ENCODE measurements at places on chromosomes 6 and 20.

DNA sequence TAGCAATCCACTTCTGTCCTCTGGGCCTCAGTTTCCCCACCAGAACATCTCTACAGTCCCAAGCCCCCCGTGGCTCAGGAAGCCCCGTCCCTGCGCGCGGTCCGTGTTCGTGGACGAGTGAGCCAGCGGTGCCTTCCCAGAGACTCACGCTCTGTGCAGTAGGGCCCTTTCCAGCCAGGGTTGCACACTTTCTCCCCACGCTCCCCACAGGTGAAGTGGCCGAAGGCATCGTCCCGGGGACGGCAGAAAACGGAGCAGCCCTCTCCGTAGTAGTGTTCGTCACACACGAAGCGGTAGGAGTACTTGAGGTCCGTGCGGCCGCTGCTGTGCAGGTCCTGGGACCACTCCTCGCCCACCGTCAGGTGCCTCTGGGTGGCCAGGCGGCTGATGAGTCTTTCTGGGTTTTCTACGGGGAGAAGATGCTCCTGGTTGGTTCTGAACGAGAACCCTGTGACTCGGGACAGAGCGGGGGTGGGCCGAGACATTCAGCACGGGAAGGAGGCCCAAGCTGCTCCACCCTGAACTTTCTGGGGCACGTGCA lies 2.7 kb downstream of the DLL1 start:
- DNase-seq, result no peak

DNA sequence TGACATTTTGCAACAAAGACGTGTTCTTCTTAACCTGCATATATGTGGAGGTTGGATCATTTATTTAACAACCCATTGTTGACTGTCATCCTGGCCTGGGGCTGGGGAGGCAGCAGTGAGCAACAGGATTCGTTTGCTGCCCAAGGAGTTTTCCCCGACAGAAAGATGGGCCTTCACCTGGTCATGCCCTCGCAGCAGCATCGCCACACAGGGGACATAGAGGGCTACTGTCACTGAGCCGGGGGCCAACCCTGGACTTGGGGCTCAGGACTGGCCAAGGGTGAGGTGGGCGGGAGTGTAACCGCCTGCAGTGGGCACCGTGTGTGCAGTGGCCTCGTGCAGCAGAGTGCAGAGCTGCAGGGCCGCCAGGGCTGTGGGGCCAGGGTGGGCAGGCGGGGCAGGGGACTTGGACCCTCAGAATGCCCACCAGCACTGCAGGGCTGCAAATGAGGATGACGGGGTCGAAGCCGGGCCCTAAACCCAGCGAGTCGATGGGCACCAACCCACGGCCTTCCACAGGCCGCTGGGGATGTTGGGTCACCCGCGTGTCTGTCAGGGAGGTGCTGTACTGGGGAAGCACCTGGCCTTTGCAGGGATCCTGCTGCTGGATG lies 11.8 kb downstream of the DUSP22 start:
- DNase-seq, result no peak

DNA sequence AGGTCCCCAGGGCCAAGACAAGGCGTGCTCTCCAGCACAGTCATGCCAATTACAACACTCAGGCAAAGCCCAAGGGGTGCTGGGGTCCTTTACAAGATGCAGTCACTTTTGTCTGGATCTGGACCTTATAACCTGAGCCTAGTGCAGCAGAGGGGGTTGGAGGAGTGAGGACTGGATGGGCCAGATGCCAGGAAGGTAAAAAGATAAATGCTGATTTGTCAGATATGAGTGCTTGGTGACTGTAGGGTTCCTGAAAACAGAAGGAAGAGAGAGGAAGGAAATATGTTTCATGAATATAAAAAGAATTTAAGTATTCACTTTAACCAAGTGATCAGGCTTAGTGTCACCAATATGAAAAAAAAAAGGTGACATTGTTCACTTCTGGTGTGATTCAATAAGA lies 43.4 kb upstream of the TFAP2A start:
- DNase-seq, result no peak

DNA sequence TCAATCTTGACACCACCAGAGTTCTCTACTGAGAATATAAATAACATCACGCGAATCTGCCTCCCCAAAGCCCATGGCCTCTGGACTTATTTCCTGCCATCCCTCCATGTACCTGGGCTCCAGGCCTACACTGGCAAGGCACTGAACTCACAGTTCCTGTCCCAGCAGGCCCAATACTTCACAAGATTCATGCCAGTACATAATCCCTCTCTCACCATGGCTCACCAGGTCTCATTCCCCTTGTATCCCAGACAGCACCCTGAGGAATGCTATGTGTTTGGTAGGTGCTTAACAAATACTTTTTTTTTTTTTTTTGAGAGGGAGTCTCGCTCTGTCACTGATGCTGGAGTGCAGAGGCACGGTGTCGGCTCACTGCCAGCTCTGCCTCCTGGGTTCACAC lies 1.9 kb downstream of the KIF16B start:
- no peak for DNase-seq

GRCh38 chr6:79506251-79506650 lies 31.0 kb downstream of the LCA5 start:
- DNase-seq, result no peak

DNA sequence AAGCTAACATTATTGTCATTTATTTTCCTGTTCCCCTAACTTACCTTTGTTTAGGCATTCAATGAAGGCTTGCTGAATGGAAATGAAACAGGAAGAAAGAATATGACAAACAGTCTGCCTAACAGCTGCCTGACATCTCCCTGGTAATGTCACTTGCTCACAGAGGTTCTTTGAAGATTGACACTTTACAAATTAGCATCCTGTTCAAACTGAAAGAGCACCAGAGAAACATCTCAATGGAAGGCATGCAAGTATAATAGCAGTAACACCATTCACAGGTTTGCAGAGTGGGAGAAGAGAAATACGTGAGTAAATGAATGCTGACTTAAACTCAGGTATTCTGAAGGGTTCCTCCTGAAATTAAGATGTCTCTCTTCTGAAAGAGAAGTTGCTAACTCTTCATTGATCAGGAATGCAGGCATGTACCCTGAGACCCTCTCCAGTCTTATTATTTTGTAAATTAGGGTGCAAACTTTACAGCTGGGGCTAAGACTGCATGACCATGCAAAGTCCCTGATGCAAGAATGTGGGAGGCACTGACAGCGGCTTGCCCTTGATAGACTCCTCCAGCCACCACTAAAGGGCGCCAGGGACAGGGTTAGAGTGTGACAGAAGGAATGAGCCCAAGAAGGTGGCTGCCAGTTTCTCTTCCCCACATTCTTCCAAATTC lies 1.3 kb upstream of the SMLR1 start:
- no peak for DNase-seq

DNA sequence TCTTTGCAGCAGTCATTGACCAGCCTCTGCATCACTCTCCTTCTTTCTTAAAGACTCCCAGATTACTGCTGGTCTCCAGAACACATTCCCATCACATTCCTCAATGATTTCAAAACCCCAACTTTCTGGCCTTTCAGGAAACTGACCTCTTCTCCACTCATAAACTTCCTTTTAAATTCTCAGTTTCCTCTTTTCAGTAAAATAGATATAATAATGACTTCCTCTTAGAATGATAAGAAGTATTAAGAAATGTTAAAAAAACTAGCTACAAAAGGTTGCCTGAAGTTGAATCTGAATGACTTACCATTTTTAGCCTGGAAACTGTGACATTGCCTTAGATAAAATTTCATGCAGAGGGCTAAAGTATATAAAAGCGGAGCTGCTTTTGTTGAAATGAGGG lies 239.3 kb downstream of the OGFRL1 start:
- no peak for DNase-seq

DNA sequence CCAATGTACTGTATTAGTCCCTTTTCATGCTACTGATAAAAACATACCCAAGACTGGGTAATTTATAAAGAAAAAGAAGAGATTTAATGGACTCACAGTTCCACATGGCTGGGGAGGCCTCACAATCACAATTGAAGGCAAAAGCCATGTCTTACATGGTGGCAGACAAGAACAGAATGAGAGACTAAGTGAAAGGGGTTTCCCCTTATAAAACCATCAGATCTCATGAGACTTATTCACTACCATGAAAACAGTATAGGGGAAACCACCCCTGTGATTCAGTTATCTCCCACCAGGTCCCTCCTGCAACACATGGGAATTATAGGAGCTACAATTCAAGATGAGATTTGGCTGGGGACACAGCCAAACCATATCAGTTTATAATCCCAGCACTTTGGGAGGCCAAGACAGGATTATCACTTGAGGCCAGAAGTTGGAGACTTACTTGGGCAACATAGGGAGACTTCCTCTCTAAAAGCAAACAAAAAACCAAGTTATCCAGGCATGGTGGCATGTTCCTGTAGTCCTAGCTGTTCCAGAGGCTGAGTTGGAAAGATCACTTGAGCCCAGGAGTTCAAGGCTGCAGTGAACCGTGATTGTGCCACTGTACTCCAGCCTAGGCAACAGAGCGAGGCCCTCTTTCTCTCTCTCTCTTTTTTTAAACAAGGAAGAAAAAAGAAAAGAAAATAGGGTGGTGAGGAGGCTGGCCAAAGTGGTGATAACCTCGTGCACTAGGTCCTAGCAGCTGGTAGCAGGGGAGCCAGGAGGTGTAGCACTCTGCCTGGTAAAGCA lies 22.9 kb upstream of the DDR1 start:
- no peak for DNase-seq
